ENCODE measurements at places on chromosomes 4 and X.

DNA sequence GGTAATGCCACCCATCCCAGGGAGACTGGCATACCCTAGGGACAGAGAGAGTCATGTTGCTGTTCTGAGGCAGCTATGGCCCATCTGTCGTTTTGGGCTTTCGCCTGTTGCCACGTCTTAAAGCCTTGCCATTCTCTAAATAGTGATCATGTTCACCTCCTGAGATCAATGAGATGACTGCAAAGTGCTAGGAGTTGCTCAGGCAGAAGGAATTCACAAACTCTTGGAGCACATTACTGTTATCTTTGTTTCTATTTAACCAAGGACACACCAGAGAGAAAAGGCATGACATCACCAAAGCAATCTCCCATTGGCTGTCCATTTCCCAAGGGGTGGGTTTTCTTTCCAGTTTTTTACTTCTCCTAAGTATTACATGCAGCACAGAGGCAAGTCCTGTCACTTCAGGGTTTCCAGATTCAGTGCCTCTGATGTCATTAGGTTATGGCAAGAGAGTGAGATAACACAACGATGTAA lies 37.1 kb upstream of the SETD7 start:
- DNase-seq, result no peak

DNA sequence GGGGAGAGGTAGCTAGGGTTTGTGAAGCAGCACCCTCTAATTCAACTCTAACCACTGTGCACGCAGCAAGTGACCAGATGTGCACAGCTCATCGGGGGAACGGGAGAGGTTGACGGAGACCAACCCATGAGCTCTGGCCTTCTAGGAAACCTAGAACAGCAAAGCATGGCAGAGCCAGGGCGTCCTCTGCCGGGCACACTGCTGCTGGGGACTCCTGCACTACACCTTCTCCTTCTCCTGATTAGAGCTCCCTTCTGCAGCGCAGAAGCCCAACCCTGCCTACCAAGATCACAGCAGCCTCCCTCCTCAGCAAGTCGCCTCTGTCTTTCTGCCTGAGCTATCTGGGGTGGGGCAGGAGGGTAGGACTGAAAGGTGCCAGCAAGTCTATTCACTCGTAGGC lies 252.3 kb upstream of the PSAPL1 start:
- no peak for DNase-seq

- no peak for DNase-seq
Measured at GRCh38 chr4:148288448-148288847, 153.8 kb downstream of the NR3C2 start.

DNA sequence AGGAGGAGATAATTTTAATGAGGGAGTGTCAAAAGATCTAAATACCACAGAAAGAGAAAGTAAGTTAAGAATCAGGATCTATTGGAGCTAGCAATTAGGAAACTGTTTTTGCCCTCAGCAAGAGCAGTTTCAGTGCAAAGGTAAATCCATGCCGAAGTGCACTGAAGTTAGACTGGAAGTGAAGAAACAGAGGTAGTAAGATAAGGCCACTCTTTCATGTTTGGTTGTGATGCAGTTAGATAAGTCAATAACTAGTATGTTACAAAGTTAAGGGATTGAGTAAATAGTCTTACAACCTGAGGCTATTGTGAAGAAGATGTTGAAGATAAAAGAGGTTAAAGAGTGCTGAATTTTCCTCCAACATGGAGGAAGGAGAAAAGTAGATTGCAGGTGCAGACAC lies 46.7 kb upstream of the UCP1 start:
- DNase-seq, result no peak

DNA sequence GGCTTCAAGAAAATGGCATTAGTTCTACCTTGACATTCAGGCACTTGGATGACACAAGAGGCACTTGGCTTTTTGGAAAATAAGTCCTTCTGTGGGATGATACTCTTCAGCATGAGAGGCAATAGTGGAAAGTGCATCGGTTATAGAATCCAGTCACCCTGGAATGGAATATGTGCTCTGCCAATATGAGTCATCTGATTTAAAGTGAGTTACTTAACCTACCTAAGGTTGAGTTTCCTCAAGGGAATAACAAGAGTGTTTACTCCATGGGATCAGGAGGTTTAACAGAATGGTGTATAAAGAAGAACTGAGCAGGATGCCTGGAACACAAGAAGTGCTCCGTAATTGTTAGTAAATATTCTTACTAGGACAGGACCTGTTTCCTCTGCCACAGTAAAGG lies 10.7 kb downstream of the SLC39A8 start:
- DNase-seq, result no peak

GRCh38 chr4:128861856-128862518 lies 52.5 kb downstream of the JADE1 start:
- no peak for DNase-seq

- DNase-seq, result no peak
Measured at GRCh38 chr4:142236268-142236667, 599.9 kb downstream of the IL15 start.

DNA sequence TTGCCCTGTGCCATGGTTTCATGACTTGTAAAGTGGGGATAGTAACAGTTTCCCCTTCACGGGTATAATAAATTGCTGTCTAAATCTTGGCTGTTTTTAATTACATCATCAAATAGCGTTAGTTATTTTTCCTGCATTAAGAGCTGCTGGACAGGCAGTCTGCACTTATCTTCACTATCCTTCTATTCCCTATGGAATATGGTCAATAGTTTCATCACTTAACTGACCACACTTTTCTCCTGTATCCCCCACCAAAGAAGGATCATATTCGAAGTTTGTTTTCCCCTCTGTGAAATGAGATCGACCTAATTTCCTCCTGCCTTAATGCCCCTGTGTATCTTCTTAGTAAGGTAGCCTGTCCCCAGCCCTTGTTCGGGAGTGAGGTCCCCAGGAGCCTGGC lies 133.2 kb downstream of the SHROOM3 start:
- no peak for DNase-seq

DNA sequence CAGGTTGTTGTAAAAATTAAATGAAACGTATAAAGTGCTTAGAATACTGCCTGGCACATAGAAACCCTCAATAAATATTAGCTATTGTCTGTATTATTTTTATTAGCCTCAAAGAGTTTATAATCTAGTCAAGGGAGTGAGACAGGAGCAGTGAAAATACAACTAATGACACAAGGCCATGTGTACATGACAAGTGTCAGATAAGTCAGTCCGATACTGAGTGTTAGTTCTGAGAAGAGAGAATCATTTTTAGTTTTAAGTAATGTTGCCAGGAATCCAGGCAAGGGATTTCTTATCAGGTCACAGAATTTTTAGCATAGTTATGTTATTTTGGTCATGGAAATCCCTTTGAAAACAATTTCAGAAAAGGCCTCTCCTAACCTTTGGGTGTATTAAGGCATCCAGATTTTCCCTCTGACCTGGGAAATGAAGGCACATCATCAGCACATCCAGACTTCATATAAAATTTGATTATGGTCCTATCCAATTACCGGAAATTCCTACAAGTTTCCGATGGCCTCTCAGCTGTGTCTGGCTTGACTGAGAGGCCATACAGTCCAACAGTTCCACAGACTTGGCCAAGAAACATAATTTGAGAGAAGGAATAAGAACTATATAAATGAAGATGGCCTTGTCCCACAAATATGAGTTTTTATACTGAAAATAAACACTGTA lies 35.7 kb downstream of the PPARGC1A start:
- no peak for DNase-seq

DNA sequence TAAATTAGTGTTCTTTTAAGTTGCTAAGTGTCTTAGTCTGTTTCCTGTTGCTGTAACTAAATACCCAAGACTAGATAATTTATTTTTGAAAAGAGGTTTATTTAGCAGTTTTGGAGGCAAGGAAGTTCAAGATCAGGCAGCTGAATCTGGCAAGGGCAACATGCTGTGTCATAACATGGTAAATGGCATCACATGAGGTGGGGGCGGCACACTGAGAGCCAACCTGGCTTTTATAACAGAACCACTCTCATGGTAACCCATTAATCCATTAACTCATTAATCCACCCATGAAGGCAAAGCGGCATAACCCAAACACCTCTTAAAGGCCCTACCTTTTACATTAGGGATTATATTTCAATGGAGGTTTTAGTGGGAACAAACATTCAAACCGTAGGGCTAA lies 182.2 kb upstream of the GATB start:
- no peak for DNase-seq

DNA sequence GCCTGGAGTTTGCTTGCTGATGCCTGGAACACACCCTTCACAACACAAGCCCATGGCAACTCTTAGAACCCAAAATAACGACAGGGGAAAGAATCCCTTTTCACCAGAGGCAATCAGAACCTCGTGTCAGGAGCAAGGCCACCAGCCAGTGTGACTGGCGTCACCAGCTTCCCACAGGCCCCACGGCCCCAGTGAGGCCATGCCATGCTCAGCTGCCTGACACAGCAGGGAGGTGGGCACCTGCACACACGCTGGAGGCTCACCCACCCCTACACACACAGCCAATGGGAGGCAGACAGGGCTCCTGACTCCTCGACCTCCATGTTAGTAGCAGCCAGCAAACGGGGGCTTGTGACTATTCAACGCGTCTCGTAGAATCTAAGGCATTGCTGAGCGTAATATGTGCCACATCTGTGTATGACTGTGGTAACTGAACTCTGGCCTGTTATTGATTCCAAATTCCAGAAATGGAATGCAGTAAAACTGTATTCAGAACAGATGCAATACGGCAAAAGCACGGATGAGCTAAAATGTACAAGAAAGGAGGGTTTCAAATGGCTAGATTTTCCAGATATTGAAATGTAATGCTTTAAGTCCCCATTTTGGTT lies 28.5 kb downstream of the RNF212 start:
- peak; percentile 34 for DNase-seq

DNA sequence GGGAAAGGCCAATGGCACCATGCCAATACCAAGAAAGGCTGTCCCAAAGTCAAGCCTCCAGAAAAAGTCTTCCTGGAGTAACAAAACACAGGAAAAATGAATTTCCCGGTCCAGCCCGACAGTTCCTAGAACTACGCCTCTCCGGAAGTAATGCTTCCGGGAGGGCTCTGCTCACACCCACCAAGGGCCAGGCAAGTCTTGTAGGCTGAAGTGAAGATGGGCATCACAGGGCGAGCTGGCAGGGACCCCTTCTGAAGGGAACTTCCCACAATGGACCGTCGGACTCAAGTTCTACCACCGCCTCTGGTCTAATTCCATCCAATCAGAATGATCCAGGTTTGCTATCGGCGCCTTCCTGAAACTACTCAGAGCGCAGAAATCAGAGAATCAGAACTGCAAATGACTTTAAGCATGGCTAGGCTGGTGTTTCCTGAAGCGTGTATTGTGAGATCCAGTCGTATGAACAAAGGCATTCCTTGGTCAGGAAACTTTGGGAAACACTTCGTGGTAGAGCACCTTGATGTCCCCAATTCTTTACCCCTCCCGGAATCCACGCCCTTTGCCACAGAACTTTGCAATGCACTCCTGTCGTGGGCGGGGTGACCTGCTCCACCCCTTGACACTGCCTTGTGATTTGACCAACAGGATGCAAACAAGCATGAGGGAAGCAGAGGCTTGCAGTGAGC lies 127.8 kb downstream of the BCOR start:
- DNase-seq, result no peak

GRCh38 chr4:78409612-78410202 lies 141.9 kb upstream of the ANXA3 start:
- no peak for DNase-seq

DNA sequence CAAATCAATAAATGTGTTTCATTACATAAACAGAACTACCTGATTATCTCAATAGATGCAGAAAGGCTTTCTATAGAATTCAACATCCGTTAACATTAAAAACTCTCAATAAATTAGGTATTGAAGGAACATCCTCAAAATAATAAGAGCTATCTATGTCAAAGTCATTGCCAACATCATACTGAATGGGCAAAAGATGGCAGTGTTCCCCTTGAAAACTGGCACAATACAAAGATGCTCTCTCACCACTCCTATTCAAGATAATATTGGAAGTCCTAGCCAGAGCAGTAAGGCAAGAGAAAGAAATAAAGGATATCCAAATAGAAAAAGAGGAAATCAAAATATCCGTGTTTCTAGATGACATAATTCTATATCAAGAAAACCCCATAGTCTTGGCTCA lies 466.4 kb downstream of the MAGEE1 start:
- no peak for DNase-seq

DNA sequence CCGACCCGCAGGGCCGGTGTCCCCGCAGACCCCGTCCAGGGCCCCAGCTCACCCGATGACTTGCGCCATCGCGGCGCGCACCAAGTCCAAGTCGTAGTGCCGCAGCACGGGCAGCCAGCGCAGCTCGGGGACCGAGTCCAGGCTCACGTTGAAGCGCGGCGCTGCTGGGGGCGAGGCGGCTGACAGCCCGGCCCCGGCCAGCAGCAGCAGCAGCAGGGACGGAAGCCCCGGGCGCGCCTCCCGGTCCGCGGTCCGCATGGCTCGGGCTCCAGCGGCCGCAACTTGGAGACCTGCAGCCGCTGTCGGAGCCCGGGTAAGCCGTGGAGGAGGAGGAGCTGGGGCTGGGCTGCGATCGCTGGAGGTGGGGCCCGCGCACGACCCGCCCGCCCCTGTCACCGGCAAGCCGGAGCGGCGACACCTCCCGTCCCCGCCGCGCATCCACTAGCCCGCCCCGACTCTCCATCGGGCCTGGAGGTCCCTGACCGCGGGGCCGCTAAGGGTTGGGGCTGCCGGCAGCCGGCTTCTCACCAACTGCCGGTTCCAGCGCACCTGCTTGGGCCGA lies at the start of gene NAAA:
NAAA (minus strand) TSS at position 322 of the 562 bp plus-strand sequence; CDS start at position 258, 64 bp downstream.
- DNase-seq, result peak; percentile 88

DNA sequence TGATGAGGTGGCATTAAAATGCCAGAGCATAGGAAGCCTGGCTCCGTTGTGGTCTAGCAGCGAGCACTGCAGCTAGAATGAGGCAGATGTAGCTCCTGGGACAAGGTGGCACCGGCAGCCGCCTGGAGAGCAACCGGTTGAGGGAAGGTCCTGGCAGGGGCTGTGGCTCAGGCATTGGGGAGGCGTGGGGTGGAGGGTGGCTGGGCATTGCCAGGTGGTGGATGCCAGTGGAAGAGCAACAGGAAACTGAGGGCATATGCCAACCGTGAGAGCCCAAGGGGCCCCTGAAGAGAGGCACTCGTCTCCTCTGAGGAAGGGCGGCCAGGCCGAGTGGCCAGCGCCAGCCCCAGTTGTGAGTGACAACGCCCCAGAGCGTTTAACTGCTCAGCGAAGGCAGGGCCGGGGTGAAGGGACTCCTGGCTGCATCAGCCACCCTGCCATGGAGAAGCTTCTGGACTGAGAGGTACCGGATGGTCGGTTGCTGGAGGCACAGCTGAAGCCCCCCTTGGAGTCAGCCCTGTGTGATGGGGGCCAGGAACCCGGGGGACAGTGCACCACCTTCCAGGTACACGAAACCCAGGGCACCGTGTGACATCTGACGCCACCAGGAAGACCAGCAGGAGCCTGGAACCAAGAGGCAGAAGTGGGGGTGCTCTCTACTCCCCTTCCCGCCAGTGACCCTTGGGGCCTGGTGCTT lies 13.2 kb upstream of the PDE6B start:
- DNase-seq, result peak; percentile 37

GRCh38 chrX:27086237-27086636 lies 376.9 kb downstream of the PPP4R3C start:
- no peak for DNase-seq

GRCh38 chr4:110735686-110736085 lies 112.8 kb upstream of the PITX2 start:
- no peak for DNase-seq

GRCh38 chr4:139814323-139815015 lies 148.8 kb downstream of the MGST2 start:
- no peak for DNase-seq

Measured in H7 (cell line).